ENCODE measurements at places on chromosomes 12 and 14.

DNA sequence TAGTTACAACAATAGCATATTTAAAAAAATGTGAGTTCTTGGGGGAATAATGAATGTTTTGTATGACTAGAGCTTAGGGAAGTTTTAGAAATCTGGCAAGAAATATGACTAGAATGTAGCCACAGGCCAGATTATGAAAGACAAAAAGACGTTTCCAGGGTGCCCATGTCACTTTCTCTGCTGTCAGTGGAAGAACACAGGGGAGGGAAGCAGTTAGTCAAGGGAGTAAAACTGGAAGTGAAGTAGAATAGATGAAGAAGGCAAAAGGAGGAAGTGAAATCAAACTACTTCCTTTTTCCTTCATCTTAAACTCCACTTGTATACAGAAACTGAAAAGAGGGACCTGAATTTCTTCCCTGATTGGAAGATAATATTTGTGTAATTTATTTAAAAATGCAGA lies 81.2 kb upstream of the ATP2B1 start:
- DNase-seq, result no peak

GRCh38 chr12:132146772-132147422 lies 2.6 kb downstream of the NOC4L start:
- DNase-seq, result no peak

DNA sequence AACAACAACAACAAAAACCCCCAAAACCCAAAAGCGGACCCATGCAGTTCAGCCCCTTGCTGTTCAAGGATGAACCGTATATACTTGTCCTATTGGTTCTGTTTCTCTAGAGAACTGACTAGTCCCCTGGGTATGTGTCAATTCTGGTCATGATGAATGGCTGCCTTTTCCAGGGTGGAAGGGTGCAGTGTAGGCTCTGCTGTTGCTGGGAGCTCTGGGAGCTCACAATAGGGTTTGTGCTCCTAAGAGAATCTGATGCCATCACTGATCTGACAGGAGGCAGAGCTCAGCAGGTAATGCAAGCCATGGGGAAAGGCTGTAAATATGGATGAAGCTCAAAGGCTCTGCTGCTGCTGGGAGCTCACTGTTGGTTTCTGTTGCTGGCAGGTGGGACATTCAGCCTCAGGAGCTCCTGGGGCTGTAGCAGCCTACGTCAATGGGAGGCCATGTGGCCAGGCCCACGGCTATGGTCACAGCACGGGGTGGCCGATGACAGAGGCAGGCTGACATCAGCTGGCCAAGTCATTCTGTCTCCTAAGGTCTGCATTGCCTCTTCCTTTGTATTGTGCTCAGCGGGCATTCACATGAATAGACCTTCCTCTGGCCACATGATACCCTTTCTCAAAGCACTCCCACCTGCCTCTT lies 37.9 kb downstream of the DLK1 start:
- DNase-seq, result no peak

GRCh38 chr14:55361190-55361589 lies 50.4 kb downstream of the ATG14 start:
- no peak for DNase-seq

GRCh38 chr12:13504736-13505135 lies 308.2 kb downstream of the EMP1 start:
- DNase-seq, result no peak

DNA sequence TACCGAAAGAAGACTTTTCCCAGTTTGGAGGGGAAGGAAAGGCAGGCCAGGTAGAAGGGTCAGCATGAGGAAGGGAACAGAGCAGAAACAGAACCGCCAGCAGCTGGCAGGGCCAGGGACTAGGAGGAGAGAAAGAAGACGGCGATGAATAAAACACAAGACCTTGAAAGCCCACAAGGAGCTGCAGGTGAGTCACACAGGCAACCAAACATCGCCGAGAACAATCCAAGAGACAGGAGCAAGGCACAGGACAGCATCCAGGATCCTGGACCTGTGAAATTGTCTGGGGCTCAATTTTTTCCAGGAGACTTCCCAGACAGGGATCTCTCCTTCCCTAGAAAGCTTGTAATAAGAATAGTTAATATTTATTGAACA lies 47.3 kb downstream of the NUAK1 start:
- DNase-seq, result no peak

GRCh38 chr14:22384167-22384549 lies 204.9 kb downstream of the DAD1 start:
- DNase-seq, result no peak

DNA sequence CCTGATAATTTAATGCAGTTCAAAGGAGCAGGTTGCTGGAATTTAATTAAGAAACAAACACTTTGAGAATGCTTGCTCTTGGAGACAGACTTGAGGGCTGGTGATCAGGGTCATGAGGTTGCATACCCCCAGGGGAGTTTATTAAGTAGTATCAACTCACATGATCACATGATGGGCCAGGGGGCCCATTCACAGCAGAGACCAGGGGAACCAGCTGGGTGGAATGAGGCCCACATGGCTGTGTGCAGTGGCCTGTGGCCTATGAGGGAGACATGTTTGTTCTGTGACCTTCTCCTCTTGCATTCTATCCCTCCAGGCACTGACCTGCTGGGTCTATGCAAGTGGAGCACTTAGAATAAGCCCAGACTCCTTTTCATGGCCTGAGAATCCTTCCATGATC lies 266.6 kb upstream of the PWP1 start:
- no peak for DNase-seq

GRCh38 chr12:101414533-101415119 lies 7.1 kb upstream of the ARL1 start:
- peak; percentile 71 for DNase-seq

DNA sequence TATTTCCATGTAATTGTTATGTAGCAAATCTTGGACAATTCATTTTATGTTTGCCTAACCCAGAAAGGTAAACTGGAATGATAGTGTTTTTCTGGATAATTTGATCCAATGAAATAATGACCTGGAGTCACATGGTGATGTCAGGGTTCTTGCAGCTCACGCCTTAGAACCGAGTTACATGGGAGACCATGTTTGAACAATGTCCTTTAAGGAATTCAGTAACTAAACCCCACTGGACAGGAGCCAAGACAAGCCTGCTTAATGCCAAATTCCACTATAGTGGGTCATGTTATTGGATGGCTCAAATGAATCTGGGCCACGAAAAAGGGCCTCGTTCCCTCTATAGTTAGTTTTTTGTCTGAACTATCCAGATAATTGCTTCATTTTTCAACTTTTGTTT lies 255.8 kb upstream of the HMGA2 start:
- no peak for DNase-seq

DNA sequence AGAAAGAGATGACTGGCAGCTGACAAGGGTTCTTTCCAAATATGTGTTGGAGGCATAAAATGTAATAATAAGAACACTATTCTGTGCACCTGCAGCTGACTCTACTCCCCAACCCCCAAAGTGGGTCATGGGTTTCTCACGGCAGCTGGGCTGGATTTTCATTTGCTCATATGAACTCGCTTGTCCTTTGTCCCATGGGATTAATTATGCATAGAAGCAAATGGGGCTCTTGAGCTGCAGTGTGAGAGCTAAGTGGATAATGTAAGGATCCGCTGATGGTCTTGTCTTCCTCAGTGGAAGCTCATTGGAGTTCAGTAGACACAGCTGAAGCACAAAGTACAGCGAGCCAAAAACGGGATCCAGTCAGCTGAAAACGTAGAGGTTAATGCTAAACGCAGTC lies 46.3 kb downstream of the TTC8 start:
- DNase-seq, result no peak

- no peak for DNase-seq
These were observed 396.2 kb downstream of the NUAK1 start for GRCh38 chr12:105742567-105742874.

DNA sequence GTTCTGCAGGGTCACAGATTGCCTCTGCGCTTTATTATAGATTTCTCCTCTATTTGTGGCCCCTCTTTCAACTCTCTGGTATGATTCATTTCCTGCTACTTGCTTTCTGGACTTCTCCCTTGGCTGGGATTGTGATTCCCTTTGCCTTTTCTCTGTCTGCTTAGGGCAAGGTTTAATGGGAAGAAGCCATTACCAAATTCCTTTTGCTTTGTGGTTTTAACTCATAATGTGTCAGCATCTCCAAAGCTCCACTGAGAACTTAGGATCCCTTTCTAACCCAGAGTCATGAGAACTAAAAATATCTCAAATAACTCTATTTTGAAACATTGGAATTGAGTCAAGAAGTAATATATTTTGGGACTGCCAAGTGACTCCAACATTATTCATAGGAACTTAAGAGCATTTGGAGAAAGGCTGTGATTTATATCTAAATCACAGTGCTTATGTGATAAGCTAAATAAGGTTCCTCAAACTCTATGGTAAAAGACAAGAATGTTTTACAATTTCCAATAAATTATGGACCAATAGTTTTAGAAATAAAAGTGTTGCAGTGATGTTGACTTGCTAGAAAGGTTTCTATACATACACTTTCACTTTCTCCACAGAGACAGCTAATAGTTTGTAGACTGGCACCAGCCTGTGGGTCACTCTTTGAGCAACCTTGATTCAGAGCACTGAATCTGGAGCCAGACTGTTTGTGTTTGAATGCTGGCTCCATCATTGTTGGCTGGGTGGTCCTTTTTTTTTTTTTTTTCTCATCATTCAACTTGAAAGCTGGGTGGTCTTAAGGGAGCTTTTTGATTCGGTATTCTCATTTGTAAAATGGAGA lies 93.9 kb downstream of the DACT1 start:
- peak; percentile 90 for DNase-seq

DNA sequence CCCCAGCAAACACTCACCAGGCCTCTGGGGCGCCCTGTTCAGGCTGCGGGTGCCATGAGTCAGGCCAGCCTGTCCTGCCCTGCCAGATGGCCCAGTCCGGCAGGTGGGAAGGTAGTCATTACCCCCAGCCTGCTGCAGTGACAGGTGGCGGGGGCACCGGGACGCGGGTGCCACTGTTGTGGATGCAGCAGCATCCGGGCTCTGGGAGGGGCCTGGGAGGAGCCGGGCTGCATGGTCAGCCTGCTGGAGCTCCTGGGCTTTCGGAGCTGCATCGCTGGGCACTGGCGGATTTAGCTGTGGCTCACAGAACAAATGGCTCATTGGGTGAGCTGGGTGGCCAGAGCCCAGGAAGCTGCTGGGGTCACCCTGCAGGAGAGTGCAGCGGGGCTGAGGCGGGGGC lies 13.5 kb downstream of the CEP170B start:
- no peak for DNase-seq

DNA sequence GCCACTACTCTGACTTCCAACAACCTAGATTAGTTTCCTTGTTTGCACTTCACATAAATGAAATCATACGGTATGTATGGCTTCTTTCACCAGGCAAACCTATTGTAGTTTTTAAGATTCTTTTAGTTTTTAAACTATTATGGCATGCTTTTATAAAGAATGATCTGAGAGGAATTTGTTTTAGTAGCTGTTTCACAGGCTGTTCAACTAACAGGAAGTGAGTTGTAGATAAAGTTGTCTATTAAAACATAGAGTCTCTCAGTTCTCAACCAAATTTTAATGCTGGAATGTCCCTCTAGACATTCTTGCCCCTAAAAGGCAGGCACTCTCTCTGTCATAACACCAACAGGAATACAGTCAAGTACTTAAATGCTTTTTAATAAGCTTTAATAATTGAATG lies 102.7 kb upstream of the DACT1 start:
- peak; percentile 30 for DNase-seq

DNA sequence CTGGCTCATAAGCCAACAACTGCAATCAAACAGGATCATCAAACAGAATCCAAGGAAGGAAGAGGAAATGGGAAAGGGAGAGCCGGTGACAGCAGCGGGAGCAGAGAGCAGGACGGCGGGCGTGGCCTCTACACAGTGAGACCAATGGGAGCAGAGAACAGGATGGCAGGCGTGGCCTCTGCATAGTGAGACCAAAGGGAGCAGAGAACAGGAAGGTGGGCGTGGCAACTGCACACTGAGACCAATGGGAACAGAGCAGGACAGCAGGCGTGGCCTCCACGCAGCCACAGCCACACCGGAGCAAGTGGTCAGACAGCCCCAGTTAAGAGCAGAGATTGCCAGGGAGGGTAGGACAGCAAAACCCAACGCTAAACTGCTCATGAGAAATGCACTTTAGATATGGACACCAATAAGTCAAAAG lies 16.4 kb downstream of the LRCOL1 start:
- peak; percentile 90 for DNase-seq

DNA sequence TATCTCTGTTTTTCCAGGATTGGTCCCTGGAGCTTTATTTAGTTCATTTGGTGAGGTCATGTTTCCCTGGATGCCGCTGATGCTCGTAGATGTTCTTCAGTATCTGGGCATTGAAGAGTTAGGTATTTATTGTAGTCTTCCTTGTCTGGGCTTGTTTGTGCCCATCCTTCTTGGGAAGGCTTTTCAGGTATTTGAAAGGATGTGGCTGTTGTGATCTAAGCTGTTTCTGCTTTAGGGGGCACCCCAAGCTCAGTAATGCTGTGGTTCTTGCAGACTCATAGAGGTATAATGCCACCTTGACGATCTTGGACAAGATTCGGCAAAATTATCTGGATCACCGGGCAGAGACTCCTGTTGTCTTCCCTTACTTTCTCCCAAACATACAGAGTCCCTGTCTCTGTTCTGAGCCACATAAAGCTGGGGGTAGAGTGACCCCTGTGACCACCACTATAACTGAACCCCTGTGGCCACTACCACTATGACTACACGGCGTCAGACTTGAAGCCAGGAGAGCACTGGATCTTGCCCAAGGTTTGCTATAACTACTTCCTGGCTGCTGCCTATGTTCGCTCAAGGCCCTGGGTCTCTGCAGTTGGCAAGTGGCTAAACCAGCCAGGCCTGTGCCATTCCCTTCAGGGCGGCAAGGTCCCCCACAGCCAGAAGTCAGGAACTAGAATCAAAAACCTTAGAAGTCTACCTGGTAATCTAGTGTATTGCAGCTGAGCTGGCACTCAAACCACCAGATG lies 40.9 kb downstream of the FGD4 start:
- DNase-seq, result no peak

DNA sequence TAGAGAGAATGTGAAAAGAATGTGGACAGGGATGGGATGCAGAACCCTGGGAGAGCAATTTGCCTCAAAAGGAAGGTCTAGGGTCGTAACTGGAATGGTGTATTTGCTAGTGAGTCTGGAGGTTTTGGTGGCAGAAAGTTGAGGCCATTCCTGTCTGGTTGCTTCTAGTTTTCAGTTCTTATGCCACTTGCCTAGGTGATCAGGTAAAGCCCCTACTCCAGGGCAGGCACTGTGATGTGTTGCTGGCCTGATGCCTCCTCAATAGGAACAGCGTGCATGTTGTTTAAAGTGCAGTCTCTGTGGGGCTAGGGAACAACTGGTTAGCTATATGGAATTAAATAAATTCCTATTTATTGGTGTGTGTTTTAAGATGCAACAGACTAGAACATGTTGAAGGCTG lies 6.4 kb downstream of the OS9 start:
- DNase-seq, result no peak

GRCh38 chr14:64000749-64001148 lies 147.9 kb downstream of the SYNE2 start:
- DNase-seq, result no peak

GRCh38 chr12:119069147-119069642 lies 87.9 kb downstream of the SRRM4 start:
- DNase-seq, result no peak

Measured in COLO829 (cell line).